ENCODE measurements at places on chromosomes 2 and 18.

DNA sequence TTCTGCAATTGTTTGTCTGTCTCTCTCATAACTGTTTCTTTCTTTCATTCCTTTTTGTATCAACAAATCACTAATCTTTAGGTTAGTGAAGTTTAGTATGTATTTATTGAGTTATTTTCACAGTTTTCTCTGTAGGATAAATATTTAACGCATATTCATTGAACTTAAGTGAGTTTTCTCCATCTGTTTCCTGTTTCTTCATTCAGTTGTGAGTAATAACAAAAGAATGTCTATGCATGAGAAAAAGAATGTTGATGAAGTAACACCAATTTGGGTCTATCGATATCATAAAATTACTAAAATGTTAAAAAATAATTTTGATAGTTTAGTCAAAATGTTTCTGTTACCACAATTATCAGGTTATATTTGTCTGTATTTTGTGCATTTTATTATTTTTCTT lies 948.0 kb downstream of the DSC3 start:
- no peak for DNase-seq

GRCh38 chr18:25896178-25896780 lies 194.1 kb downstream of the SS18 start:
- peak; percentile 66 for DNase-seq

GRCh38 chr2:130287656-130288026 lies 55.1 kb upstream of the IMP4 start:
- no peak for DNase-seq

DNA sequence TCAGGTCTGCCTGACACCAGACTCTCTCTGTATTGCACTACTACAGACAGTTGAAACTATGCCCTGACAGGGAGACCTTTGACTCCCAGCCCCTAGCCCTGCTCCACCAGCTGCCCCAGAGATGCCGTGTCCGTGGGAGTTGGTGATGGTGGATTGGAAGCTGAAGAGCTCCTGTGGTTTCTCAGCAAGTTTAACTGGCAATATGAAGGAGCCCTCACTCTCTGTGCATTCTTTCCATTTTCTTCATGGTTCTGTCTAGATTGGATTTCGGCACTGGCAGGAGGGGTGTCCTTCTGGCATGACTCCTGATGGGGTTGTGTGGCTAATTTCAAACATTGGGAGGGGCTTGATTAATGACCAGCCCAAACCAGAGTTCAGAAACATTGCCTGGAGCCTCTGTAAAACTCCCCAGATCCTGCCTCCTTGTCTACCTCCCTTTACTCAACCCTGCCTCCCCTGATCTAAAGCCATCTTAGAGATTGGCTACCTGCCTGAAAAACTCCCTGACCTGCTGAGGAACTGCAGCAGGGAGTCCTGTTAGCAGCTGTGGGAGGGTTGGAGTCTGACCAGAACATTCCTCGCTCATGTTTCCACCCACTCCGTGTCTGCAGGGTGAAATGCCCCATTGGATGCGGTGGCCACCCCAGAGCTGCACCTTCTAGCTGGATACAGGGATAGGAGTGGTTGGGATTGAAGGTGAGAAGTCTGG lies 206.9 kb upstream of the SPRED2 start:
- no peak for DNase-seq

GRCh38 chr2:114880046-114880445 lies 437.6 kb downstream of the DPP10 start:
- no peak for DNase-seq

DNA sequence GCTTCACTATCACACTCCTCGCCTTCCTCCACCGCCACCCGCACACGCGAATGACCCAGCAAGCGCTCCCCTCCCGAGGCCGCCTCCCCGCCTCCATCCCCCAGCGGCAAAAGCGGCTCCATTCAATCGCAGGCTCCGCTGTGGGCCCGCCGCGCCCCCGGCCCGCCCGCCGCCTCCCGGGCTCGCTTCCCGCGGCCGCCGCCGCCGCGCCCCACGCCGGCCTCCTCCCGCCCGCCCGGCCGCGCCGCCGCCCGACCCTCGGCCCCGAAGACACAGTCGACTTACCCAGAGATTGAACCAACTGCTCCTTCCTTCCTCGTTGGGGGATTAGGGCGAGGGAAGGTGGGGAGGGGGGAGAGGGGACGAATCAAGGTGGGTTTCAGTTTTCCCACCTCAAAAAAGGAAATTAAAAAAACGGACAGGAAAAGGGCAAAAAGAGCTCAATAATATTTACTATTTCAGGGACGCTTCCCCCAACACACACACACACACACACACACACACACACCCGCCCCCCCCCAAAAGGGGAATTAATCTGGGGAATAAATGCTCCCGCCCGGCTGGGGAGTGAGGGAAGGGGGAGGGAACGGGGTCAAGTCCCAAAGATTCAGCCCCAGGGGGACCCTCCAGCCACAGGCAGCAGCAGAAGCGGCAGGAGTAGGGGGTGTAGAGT lies 743 bp downstream of the XPO1 start:
- DNase-seq: peak; percentile 34

DNA sequence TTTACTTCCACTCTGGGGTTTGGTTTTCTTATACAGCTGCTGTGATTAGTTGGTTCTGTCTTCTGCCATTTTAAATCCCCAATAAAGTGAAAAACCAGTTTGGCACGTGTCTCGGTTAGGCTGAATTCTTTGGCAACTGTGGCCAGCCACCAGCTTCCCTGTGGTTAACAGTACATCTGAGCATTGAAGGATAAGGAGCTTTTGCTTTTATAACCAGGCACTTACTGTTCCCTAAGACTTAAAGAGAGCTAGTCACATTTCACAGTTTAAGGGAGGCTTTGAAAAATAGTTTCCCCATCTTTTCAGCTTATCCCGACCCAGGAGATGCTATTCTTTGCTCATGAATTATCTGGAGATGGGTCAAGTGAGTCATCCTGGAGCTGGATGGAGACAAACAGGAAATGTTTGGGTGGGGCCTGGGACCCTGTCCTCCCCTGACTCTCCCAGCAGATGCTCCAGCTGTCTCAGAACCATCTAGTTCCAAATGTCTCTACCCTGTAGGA lies 57.3 kb upstream of the EML6 start:
- no peak for DNase-seq

DNA sequence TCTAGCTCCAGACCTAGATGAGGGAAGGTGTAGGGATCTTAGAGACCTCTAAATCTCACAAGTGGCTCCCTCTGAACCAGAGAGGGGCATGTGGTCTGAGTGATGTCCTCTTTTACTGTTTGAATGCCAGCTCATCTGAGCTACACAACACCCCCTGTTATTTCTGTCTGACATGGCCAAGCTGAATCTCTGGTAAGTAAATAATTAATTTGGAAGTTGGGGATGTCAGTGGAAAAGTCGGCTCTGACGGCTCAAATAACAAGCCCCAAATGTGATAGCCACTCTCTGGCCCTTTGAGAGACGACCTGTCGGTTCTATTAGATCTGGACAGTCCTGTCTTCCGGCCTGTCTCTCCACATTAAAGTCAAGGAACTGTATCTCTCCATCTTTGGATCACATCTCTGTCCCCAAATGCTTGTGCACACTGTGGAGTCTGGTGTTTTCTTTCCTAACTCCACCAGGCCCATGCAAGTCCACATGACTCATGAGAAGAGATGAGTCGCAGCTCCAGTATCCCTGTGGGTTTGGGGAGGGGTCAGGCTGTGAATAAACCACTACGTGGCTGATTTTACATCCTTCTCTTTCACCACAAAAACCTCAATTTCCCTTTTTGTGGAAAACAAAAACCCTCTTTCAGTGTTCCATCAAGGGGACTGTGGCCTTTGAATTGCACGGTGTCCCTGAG lies 52.5 kb downstream of the SETBP1 start:
- DNase-seq: peak; percentile 76

DNA sequence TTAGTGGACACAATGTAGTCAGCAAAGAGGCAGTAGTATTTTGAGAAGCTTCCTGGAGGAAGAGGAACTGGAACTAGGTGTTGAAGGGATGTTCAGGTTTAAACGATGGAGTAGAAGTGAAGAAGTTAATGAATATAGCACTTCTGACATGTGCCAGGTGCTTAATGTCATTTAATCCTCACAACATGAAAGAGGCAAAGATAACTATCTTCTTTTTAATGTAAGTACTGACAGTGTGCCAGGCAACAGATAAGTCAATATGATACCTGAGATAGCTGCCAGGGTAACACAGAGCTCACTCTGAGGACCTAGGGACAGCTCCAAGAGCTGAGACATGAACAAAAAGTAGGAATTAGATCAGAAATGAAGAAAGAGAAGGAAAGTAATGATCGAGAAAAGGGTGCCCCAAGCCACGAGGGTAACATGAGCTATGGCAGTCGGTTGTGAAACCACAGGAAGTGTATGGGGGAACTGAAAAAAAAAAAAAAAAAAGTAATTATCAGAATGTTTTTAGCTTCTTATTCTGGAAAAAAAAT lies 140.7 kb downstream of the RNF144A start:
- DNase-seq: peak; percentile 25

DNA sequence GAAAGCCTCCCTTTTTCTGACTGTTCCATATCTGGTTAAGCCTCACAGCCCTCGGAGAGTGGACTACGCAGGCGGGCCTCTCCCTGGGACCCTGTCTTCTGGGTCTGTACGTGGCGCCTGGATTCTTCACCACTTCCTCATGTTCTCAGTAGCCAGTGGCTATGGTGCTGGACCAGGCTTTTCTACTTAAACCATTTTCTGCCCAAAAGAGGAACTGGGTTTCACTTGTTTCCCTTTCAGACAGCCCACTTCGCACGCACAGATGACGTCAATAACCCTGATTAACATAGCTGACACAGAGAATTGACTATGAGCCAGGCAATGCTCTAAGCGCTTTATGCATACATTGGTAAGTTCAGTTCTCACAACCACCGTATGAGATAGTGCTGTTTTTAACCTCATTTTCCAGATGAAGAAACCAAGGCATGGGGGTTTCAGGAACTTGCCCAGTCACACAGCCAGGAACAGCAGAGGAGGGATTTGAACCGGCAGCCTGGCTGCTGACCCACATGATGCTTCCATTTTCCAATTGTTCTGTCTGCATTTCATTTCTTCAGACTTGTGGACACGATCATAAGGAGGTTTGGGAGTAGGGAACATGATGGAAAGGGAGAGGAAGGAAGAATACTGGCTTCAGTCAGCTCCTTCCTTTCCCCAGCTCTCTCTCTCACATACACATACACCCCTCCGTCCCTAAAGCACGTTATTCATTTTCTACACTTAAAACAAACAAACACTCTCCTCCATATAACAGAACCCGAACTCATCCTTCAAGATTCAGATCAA lies 41.7 kb downstream of the MYOM1 start:
- peak; percentile 100 for DNase-seq

DNA sequence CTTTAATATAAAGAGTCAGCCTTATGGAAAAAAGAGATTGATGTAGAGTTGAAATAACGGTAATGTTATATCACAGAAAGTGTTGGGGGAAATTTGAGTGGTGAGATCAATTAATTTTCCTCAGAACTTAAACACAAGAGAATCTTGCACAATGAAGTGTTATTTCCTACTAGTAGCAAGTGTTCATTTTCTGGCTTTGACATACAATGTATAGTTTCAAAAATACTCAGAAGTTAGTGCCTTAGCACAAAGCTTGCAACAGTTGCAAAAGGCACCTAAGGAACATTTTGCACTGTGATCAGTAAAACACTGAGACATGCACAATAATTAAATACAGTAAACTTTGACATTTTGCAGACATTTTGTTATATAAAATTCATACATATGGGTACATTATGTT lies 161.2 kb downstream of the CD226 start:
- DNase-seq: no peak

GRCh38 chr2:234446404-234447076 lies 50.3 kb downstream of the ARL4C start:
- DNase-seq: peak; percentile 72

DNA sequence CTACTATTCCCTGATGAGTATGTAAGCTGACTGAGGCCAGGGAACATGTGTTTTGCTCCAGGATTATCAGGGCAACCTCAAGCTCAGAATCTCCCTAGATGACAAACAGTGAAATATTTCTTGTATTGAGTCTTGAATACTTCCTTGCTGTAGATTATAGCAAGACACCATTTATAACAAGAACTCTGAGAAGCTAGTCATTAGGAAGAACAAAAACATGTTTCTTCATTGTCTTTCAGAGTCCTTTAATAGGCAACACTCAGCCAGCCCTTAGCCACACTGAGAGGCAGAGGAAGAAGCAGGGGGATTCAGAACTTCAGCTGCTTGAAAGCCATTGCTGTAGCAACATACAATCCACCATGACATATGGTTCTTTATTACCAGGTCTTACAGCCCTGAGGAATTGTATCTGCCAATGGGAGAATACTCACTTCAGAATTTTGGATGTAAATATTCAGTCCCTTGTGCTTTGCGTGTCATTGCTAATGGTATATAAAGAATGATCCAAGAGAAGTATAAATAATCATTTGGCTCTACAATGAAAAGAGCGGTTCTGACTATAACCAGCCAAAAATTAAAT lies 117.5 kb upstream of the NCKAP5 start:
- DNase-seq: no peak

DNA sequence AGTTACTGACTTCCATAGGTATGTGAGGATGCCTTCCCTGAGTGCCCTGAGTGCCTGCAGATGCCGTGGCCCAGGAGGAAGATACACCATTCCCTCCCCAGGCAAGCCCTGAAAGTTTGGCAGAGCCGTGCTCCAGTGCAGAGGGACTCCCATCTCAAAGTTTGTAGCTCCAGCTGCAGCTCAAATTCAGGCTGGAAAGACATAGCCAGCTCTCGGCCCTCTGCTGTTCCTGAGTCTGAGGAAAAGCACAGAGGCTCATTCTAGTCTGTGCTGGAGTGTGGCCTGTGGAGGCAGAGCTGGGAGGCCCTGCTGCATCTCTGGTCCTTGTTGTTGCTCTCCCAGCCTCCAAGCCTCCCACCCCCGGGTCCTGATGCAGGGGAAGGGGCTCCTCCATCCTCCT lies 15.9 kb upstream of the TPO start:
- DNase-seq: no peak

- peak; percentile 1 for DNase-seq
Observed at GRCh38 chr2:204625135-204625534, 79.9 kb downstream of the PARD3B start.

GRCh38 chr2:175599966-175600831 lies 401.9 kb downstream of the LNPK start:
- DNase-seq: no peak

GRCh38 chr2:98460573-98461497 lies 16.2 kb downstream of the INPP4A start:
- peak; percentile 73 for DNase-seq

- no peak for DNase-seq
Observed at GRCh38 chr2:5474716-5475115, 217.5 kb upstream of the SOX11 start.

DNA sequence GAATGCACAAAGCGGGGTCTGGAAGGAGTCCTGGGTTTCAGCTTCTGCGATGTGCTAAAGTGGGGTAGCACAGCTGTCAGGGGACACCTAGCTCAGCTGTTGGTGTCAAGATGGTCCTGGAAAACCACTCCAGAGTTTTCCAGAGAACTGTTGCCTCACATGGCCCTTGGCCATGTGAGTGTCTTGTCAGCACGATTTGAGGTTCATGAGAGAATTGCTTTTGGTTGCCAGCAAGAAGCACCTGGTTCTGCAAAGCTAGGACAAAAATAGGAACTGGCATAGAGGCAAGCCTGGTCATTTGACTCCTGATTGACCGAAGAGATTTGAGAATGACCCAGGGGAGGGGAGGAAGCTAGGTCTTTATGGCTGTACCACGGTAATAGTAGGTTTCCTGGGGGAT lies 50.4 kb upstream of the CTLA4 start:
- DNase-seq: no peak
